ENCODE measurements at places on chromosomes 7 and 10.

DNA sequence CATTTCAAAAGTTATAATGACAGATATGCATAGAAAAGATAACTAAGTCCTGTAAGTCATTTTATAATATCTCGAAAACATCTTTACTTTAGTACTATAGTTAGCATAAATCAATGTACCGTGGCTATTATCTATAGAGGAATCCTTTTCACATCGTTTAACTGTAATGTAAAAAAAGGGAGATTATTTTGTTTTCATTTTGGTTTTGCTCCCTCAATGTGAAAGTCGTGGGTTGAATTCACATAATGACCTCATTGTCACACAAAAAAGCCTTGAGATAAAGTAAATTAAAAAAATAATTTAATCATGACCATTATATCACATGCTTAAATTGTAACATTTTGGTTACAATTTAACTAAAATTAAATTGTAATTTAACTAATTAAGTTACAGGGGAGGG is 560.5 kb upstream of the POT1 start:
- no peak for DNase-seq

DNA sequence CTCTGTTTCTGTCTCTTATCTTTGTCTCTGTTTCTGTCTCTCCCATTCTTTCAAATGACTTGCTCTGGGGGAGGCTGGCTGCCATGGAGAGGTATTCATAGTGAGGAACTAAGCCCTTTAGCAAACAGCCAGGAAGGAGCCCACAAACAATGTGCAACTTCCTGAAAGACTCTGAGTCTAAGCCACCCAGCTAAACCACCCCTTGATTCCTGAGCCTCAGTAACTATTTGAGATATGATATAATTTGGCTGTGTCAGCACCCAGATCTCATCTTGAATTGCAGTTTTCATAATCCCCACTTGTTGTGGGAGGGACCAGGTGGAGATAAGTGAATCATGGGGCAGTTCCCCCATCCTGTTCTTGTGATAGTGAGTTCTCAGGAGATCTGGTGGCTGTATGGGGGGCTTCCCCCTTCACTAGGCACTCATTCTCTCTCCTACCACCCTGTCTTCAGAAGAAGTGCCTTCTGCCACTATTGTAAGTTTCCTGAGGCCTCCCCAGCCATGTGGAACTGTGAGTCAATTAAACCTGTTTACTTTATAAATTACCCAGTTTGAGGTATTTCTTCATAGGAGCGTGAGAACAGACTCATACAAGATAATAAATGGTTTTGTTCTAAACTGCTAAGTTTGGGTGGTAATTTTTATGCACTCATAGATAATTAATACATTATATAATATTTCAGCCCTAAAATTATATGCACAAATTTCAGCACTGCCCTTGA is 121.2 kb upstream of the FOXP2 start:
- DNase-seq, result no peak

GRCh38 chr7:127665922-127666321 is 13.9 kb downstream of the SND1 start:
- DNase-seq, result no peak

GRCh38 chr10:117686606-117687005 is 144.1 kb downstream of the EMX2 start:
- no peak for DNase-seq

- DNase-seq, result no peak
Measured at GRCh38 chr7:33418251-33418701, 288.9 kb downstream of the BBS9 start.

DNA sequence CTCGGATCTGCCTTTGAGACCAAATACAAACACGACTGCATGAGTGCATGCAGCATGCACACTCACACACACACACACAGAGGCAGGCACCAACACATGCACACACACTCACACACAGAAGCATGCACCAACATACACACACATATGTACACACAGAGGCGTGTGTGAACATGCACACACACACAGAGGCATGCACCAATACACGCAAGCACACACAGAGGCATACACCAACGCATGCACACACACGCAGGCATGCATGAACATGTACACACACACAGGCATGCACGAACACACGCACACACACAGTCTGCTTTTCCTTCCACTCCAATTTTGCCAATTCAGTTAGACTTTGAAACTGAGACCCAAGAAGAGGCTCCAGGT is 67.3 kb upstream of the COL13A1 start:
- DNase-seq, result no peak

DNA sequence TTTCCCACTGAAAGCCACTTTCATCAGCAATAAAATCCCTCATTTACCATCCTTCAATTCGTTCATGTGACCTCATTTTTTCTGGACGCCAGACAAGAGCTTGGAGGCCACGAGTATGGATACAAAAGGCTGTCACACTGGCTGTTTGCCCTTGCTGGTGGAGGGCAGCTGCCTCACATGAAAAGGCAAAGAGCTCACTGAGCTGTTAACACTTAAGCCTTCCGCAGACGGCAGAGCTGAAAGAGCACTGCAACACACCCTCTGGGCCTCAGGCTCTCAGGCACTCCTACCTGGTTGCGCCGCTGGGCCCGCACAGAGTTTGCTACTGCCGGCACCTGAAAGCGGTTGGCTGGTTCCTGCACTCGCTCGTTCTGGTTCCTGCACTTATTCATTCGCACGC is 193.5 kb downstream of the CFTR start:
- no peak for DNase-seq

GRCh38 chr7:38382684-38383083 is 109.2 kb upstream of the TARP start:
- no peak for DNase-seq

GRCh38 chr7:98282703-98283102 is 1.2 kb downstream of the BRI3 start:
- no peak for DNase-seq

- DNase-seq, result peak; percentile 75
Measured at GRCh38 chr7:131109759-131110296, 217.8 kb upstream of the MKLN1 start.

- no peak for DNase-seq
Measured at GRCh38 chr7:41869596-41869995, 166.7 kb upstream of the INHBA start.

DNA sequence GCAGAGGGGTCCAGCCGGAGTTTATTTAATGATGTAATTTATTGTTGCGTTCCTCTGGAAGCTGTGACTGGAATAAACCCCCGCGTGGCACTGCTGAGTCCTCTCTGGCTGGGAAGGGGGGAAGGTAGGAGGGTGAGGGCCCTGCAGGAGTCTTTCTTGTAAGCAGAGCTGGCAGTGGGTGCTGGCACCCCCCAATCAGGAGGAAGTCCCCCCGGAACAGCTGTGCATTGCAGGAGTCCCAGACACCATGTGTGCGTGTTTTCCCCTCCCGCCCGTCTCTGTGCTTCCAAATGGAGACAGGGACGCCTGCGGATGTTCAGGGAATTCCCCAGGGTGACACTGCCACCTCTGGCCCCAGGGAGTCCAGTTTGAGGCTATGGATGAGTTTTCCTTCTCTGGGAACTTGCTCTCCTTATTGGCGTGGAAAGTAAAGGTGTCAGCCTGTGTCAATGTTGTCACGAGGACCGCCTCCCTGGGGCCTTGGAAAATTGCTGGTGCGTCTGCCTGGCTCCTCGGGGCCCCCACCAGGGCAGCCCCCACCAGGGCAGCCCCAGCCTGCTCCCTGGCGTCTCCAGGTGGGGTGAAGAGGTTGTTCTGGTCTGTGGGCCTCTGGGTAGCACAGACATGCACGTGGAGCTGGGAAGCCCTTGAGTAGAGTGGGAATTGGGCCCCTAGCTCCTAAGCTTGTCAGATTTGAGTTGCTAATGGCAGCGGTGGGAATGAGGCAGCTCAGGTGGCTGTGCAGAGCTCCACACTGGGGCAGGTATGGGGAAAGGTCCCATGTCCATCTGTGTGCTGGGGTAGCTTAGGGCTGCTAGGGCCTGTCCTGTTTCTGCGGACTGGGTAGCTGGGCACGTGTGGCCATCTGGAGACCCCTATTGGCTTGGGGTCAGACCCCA is 2.7 kb downstream of the FZD9 start:
- DNase-seq, result no peak

- no peak for DNase-seq
Measured at GRCh38 chr10:127299956-127300689, 103.7 kb upstream of the INSYN2A start.

- no peak for DNase-seq
Measured at GRCh38 chr10:34808336-34808735, 6.8 kb downstream of the PARD3 start.

GRCh38 chr10:59991661-59992060 is 85.3 kb upstream of the CCDC6 start:
- DNase-seq, result peak; percentile 32

DNA sequence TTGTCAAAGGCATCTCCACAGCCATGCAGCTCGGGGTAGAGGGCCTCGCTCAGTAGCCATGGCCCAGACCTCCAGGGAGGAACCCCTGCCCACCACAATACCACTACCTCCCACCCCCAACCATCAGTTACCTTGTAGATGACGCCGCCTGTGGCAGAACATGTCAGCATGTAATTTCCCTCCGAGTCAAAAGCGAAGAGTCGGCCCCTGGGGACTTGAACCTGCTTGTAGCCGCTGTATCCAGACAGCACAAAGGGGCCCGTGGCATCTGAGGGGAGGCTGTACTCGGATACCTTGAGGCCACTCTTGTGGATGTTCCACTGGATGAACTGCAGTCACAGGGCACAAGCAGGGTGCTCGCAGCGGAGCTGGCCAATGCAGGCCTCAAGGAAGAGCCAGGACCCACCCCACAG is 16.3 kb upstream of the CYREN start:
- no peak for DNase-seq

DNA sequence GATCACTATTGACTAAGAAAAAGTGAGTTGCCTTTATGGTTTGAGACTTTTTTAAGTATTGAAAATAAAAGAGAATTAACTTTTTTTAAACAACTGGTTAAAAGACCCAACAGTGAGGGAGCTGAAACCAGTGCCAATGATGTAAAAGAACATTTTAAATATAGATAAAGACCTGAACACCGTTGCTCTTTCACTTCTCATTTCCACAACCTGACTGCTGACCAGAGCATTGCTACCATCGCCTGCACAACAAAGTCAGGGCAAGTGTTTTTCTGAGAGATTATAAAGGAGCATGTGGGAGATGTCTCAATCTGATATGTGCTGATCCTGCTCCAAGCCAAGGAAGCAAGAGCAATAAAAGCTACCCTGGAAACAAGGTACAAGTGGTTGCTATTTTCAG is 34.7 kb downstream of the IMMP2L start:
- no peak for DNase-seq

- DNase-seq, result no peak
Measured at GRCh38 chr7:90569368-90569767, 26.8 kb upstream of the CDK14 start.

DNA sequence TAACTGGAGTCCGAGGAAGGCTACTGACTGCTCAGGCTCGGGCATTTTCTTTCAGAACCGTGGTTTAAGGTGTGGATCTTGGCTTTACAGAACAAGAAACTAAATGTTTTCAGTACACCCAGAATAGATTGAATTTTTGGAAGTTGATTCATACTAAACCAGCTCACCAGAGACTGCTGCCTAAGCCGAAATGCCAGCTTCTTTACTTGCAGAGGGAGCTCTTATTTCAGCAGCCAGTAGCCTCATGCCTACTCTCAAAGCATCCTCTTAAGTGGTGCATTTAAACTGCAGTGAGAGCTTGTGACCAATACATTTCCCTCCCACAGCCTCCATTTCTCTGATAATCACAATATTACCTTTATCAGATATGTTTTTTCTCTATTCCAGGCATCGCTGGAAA is 615.1 kb downstream of the SUGCT start:
- DNase-seq, result no peak

DNA sequence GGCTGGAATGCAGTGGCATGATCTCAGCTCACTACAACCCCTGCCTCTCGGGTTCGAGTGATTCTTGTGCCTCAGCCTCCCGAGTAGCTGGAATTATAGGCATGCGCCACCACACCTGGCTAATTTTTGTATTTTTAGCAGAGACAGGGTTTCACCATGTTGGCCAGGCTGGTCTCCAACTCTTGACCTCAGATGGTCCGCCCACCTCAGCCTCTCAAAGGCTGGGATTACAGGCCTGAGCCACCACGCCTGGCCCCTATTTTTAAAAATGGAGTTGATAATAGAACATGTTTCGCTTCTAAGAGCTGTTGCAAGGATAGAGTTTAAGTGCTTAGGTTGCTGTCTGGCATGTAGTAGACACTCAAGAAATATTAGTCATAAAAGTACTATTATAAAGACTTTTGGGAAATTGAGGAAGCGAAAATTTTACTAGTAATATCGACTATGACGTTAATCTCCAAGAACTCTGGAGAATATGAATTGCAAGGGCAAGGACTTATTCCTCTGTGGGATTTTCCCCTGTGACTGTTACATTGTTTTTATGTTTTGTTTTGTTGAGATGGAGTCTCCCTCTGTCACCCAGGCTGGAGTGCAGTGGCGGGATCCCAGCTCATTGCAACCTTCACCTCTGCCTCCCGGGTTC is 7.9 kb downstream of the GTF2I start:
- DNase-seq, result no peak

DNA sequence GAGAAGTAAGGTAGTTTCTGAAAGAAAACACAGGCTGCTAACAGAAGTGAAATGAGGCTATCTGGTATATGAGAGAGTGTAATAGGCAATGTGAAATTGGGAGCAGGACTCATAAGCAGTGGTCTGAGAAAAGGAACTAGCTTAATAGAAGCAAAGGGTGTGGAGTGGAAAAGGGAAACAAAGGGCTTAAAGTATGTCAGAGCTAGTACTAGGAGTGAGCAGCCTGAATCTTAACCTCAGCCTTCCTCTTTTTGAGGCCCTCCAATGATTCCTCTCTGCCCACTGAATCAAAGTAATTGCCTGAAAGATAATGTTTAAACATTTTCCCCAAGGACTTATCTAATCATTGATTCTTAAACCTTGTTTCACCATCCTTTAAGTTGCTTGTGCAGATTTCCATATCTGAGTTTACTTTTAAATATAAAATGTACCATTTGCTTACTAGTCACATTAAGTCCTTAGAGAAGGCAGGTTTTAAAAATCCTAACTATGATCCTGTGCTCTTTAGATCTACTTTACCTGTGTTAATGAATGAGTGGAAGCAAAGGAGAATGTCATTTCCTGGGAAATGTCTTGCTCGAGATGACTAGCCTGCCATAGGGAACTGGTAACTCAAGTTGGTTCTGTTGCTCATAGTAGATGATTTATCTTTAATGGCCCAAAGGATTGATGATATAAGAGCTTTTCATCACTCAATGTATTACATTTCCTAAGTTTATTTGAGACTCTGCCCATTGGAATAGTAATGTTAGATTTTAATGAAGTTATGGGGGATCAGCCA is 155.0 kb downstream of the SKAP2 start:
- no peak for DNase-seq

- DNase-seq, result no peak
Measured at GRCh38 chr7:54785261-54785660, 26.2 kb upstream of the SEC61G start.

- DNase-seq, result no peak
Measured at GRCh38 chr10:95181726-95182125, 12.3 kb upstream of the ACSM6 start.
